Sciatic nerve (tissue), 2 donors: ENCODE measurements at places on chromosomes 13 and 19. TPM values are rescaled to one million over a fixed set of nuclear protein-coding genes. Genes with fewer than 3 reads are reported as not detected.

The TMIGD2 gene
- 0.85 TPM for total RNA-seq

The DIRAS1 gene
- total RNA-seq = 0.45 TPM

The PTH2 gene
- total RNA-seq = not detected

The C1QTNF9 gene
- total RNA-seq = 2.4 TPM

The NRTN gene
- not detected for total RNA-seq

The ZNF667 gene
- 12.3 TPM for total RNA-seq

The VPS36 gene
- 50.2 TPM for total RNA-seq

The ZNF578 gene
- 4.9 TPM for total RNA-seq

The ZNF66 gene
- 6.0 TPM for total RNA-seq

The CKM gene
- not detected for total RNA-seq
